ENCODE measurements at places on chromosomes 16 and 17. TPM values are rescaled to one million over a fixed set of nuclear protein-coding genes. Genes with fewer than 3 reads are reported as not detected.
A peak's percentile ranks its signal among the peaks of the same experiment; 100 is the strongest.

MMP25 gene
- total RNA-seq, result 0.22 TPM

DNA sequence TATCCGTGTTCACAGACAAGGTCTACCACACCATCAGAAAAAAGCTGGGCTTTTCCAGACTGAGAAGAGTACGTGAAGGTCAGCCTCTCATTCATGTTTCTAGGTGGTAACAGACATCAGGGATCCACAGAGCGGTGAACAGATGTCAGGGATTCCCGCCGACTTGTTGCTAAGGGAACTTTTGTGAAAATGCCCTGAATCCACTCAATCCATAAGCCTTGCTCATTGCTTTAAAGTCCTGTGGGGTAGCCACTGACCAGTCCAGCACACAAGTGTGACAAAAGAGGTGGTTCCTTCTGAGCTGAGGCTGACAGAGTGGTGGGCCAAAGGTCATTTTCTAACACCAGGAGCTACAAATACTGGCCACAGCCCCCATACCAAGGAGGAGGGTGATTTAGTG, 5.9 kb downstream of the GAS7 start:
- H3K36me3 ChIP-seq, result no peaks in the 10 kb centered on the region
- no peak overlapping the region for H3K27ac ChIP-seq
- no peaks in the 10 kb centered on the region for H3K27me3 ChIP-seq
- DNase-seq, result no peak
- no peak overlapping the region for H3K4me3 ChIP-seq

- no peaks in the 10 kb centered on the region for H3K36me3 ChIP-seq
- no peaks in the 10 kb centered on the region for H3K4me1 ChIP-seq
- no peak overlapping the region for H3K27ac ChIP-seq
- H3K4me3 ChIP-seq, result no peak overlapping the region
- H3K27me3 ChIP-seq, result no peaks in the 10 kb centered on the region
These were observed 11.0 kb upstream of the EPN3 start for GRCh38 chr17:50521514-50521913.

DNA sequence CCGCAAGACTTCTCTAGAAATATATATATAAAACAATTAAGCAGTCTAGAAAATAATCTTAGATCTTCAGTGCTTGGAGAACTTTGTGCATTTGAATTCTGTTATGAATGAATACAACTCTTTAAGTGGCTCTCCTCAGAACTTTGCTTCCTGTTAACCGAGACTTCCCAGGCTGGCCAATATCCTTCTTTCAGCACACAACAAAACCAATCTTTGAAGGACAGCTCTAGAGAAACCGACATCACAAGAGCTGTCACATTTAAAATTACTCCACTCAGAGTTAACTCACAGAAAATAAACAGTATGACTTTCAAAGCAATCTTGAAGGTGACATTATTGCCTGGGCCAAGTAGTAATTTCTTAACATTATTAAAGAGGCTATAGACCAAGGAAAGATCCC, 49.7 kb upstream of the ITGA2B start:
- H3K27ac ChIP-seq, result no peak overlapping the region
- H3K4me3 ChIP-seq, result no peak overlapping the region
- H3K27me3 ChIP-seq, result no peaks in the 10 kb centered on the region
- DNase-seq, result no peak
- H3K4me1 ChIP-seq, result no peaks in the 10 kb centered on the region
- peaks cover 10% of the 10 kb centered on the region for H3K36me3 ChIP-seq

- H3K27ac ChIP-seq, result no peak overlapping the region
- H3K36me3 ChIP-seq, result no peaks in the 10 kb centered on the region
- H3K27me3 ChIP-seq, result no peaks in the 10 kb centered on the region
- no peak overlapping the region for H3K4me3 ChIP-seq
- peaks cover 4% of the 10 kb centered on the region for H3K4me1 ChIP-seq
These were observed 43.4 kb downstream of the IRX6 start for GRCh38 chr16:55367301-55367811.

DNA sequence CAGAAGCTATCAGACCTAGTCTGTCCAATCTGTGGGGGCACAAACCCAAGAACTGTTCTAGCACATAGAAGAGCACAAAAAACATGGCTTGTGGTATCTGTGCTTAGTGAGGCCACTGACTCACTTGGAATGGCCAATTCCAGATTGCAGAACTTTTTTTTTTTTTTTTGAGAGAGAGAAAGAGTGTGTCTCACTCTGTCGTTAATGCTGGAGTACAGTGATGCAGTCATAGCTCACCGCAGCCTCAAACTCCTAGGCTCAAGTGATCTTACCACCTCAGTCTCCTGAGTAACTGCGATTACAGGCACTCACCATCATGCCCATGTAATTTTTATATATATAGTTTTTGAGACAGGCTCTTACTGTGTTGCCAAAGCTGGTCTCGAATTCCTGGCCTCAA, 77.2 kb upstream of the CLEC3A start:
- H3K4me1 ChIP-seq, result no peaks in the 10 kb centered on the region
- H3K4me3 ChIP-seq, result no peak overlapping the region
- no peaks in the 10 kb centered on the region for H3K27me3 ChIP-seq
- H3K27ac ChIP-seq, result no peak overlapping the region
- DNase-seq, result no peak
- no peaks in the 10 kb centered on the region for H3K36me3 ChIP-seq

DNA sequence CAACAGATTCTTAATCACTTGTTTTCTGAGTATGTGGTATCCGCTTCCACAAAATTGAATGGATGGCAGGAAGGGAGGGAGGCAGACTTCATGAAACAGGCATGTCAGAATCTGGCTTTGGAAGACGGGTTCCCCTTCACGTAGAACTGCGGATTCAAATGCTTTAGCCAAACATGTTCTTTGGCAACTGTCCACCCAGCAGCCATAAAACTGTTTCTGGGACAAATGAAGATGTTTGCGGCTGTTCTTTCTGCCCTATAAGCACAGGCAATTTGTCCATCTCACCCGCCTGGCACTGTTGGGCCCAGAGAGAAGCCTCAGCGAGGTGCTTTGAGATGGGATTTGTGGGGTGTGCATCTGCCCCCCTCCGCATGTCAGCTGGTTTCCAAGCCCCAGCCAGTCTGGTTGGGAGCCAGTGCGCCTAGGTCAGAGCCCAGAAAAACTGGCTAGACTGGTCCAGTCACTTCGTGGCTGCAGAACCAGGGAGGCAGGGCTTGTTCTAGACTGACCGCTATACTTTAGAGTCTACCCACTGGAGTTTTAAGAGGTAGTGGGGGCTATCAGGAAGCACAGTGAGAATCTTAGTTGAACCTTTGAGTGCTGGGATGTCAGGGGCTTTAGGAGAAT, 6.3 kb downstream of the CRHR1 start:
- no peaks in the 10 kb centered on the region for H3K36me3 ChIP-seq
- peaks cover 31% of the 10 kb centered on the region for H3K27me3 ChIP-seq
- DNase-seq, result no peak

GRCh38 chr17:44049294-44050060, 17.0 kb downstream of the LSM12 start:
- no peaks in the 10 kb centered on the region for H3K27me3 ChIP-seq
- no peak overlapping the region for H3K4me3 ChIP-seq
- peaks cover 3% of the 10 kb centered on the region for H3K36me3 ChIP-seq

DNA sequence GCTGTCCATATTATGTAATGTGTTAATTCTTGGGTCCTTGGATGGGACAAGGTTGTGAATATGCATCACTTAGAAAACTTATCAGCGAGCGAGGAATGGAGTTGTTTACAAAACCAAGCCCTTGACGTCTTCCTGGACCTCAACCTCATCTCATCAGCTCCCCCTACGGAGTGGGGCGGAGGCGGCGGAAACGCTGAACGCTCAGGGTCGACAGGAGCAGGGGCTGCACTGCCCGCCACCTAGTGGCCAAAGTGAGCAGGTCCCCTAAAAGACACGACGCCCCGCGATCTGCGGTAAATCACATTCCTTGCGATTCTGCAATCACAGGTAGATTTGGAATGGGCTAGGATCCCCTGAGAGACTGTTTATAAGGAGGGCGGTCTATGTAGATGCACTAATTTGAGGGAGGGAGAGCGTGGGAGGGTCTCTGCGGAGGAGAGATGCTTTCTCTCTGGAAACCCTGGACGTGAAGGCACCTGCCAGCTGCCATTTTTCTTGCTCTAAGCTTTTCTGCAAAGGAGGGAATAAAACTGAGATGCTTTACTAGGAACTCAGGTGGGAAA, 5.4 kb upstream of the ICAM2 start:
- peak overlapping the region; percentile 52 for H3K27ac ChIP-seq
- DNase-seq, result peak; percentile 94
- H3K4me3 ChIP-seq, result peak overlapping the region; percentile 36
- H3K36me3 ChIP-seq, result no peaks in the 10 kb centered on the region

- H3K27ac ChIP-seq, result no peak overlapping the region
- no peak for DNase-seq
- no peak overlapping the region for H3K4me3 ChIP-seq
- H3K36me3 ChIP-seq, result no peaks in the 10 kb centered on the region
- no peaks in the 10 kb centered on the region for H3K27me3 ChIP-seq
- H3K4me1 ChIP-seq, result no peaks in the 10 kb centered on the region
These were observed 62.2 kb downstream of the TNRC6C start for GRCh38 chr17:78020717-78021108.

DNA sequence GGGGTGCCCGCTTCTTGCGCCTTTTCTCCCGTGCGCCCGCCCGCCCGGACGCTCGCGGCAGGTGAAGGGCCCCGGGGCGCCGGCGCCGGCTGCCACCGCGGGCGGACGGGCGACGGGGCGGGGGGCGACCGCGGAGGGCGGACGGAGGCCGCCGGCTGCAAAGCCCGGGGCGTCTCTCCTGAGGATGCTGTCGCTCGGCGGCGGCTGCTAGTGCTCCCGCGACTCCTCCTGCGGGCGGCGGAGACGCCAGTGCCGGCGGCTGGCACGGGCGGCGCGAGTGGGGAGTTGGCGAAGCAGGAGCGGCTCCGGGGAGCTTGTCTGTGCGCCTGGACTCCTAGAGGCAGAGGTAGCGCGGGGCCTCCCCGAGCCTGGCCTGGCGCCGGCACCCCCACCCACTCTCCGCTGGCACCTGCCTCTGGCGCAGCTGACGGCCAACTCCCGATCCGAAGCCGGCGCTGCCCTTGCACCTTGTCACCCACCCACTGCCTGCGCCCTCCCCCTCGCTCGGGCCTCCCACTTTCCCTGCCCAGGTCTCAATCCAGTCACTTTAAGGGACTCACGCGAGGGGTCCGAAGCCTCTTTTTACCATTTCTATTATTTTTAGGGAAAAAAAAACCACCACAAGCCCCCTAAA, at the start of gene FAM20A:
Gene FAM20A, minus strand, starts transcription at position 437 of the 634 bp plus-strand sequence. CDS start 701 bp downstream, outside the sequence.
- no peak within 1 kb of the TSS for H3K27ac ChIP-seq
- peak within 1 kb of the TSS; percentile 15 for H3K4me3 ChIP-seq
- no peaks in the 10 kb centered on the region for H3K36me3 ChIP-seq
- H3K27me3 ChIP-seq, result peaks cover 47% of the 10 kb centered on the region
- peaks cover 19% of the 10 kb centered on the region for H3K4me1 ChIP-seq
- DNase-seq, result peak; percentile 4

- no peak for DNase-seq
- H3K4me1 ChIP-seq, result peaks cover 7% of the 10 kb centered on the region
- no peak overlapping the region for H3K4me3 ChIP-seq
- H3K36me3 ChIP-seq, result no peaks in the 10 kb centered on the region
These were observed 21.6 kb upstream of the DYNLRB2 start for GRCh38 chr16:80519189-80519588.

GRCh38 chr16:14106457-14106856, 35.3 kb downstream of the MRTFB start:
- no peaks in the 10 kb centered on the region for H3K36me3 ChIP-seq
- no peak overlapping the region for H3K27ac ChIP-seq
- H3K4me1 ChIP-seq, result peaks cover 1% of the 10 kb centered on the region
- H3K4me3 ChIP-seq, result no peak overlapping the region
- no peak for DNase-seq
- no peaks in the 10 kb centered on the region for H3K27me3 ChIP-seq
